ENCODE measurements at places on chromosomes 12 and 14.

DNA sequence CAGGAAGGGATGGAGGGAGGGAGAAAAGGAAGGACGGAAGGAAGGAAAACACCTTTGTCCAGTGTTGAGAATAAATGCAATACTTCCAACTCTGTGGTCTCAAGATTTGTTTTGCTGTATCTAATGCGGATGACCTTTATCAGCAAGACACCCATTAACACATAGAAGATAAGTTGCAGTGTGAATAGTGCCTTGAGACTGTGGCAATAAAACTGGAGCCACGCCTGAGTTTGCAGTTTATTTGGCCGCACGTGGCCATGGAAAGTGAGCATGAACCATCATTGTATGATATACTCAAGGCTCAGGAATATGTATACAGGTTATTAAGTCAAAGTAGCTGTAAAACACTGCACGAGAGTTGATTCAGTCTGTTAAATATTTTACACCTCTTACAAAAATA lies 113.6 kb upstream of the EEA1 start:
- DNase-seq, result no peak

DNA sequence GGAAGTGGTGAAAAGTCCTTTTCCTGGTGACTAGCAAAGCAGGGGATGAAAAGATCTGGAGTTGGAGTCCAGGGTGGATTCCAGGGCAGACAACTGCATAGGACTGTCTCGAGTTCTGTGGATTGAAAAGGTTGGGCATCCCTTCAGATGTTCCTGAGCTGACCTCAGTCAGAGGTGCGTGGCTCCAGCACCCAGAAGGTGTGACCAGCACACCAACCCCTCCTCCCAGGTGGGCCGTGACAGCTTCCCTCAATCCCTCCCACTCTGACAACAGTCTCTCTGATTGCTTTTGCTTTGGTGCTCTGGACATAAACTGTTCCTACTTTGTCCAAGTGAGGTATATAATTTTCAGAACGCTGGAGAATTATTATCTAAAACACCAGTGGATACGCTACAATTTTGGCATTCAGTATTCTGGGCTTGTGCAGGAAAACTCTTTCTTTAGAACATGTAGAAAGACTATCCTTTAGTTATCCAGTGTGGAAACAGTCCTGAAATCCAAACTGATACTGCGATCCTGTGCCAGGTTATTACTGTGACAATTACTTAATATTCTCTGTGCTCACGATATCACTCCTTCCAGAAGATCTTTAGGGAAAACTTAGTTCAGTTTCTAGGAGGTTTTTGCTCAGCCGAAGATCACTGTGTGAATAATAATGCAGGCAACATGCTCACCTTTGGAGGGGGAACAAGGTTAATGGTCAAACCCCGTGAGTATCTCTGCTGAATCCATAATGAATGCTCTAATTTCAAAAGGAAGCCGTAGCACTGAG lies 87.9 kb downstream of the DAD1 start:
- DNase-seq, result no peak

DNA sequence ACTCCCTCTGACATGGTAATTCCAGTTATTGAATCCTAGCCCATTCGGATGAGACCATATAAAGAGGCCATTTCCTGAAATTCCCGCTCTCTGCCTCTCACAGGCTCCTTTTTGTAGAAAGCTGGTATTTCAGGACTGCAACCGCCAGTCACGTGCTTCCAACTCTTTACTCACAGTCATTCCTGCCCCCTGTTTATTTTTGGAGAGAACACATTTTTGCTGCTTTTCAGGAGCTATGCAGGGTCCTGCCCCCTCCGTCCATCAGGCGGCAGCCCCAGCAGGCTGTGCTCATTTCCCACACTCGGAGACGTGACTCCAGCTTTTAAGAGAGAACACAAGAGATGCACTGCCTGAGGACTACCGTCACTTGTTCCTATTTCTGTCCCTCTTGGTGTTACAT lies 26.8 kb downstream of the IFT43 start:
- DNase-seq, result no peak

DNA sequence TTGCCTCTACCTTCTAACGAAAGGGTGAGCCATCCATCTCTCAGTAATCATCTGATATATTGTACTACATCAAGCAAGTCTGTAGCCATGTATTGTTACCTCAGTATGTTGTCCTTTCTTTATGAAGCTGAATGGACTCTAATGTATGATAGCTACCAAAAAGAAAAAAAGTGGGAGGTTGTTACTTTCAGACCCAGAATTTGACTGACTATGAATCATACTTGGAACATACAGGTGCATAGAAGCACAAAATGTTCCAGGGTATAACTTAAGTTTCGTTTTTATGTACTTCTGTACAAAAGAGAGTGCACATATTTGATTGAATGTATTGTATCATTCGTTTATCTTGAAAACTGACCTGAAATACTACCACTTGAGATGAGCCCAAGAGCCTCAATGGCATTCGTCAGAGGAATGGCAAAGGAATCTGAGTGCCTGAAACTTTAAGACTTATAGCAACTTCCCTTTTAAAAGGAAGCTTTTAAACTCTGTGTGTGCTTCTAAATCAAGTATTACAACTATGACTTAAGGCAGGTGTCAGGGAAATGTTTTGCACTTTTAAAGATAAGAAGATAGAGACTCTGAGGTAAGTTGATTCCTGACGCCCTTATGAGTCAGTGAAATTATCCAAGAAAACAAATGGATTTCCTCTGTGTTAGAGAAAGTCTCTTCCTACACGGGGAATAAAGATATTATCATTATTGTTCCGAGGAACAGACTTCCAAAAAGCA lies 951.5 kb downstream of the GALC start:
- no peak for DNase-seq

DNA sequence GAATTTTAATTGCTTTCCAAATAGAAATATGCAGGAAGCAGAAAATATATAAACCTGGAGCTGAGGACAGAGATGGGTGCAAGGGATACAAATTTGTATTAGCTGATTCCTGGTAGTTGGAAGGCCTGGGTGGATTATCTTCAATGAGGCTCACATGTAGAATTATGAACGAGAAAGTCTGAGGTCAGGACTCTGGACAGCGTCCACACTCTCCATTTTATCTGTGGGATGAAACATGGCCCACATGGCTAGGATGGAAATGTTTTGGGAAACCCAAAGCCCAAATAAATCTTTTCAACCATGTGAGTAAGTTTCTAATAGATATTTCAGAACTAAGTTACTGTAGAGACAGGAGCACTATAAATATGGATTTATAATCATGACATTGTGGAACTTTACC lies 256.1 kb downstream of the APAF1 start:
- no peak for DNase-seq

GRCh38 chr14:105315211-105315721 lies 718 bp downstream of the PACS2 start:
- DNase-seq, result peak; percentile 19

DNA sequence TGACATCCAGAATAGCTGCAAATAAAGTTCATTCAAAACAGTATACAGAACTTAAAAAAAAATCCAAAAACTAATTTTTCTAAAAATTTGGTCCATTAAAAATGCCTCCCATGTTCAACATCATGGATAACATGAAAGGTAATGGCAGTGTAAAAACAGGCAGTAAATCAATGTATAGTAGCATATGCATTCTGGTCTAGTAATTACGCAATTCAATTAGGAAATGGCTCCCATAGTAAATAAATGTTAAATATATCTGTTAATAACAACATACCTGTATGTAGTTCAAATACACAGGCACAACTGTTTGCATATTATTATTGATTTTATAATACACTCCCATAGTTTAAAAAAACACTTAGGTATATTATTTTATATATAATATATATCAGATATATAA lies 42.5 kb downstream of the SGPP1 start:
- DNase-seq, result no peak

- DNase-seq, result no peak
Measured at GRCh38 chr12:107144441-107144840, 51.1 kb upstream of the CRY1 start.

DNA sequence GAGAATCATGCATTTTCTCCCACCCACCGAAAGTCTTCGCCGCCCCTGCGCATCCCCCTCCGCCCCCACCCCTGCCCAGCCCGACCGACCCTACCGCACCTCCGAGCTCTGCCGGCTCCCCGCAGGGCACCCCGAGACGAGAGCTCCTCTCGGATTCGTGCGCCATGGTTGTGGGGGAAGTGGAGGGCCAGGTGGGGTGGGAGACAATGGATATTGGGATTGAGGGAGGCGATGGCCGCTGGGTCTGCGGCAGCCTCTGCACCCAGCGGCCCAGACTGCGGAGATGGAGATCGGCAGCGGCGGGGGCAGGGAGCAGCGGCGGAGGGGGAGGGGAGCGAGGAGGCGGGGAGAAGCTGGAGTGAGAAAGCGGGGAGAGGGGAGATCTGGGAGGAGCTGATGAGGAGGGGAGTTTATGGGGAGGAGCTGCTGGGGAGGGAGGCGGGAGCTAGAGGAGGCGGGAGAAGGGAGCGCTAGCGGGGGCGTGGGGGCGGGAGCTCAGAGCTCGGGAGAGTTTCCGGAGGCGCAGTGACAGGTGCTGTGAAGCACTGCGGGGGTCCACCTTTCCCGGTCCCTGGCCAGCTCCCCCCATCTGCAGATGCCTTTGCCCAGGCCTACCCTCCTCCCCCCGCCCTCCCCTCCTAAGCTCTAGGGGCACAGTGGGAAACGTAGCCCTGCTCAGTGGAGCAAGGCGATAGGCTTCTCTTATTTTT lies at the start of gene SALL2:
TSS of gene SALL2 (minus strand) at position 385 of the 710 bp plus-strand sequence. CDS start at position 166, 219 bp downstream.
- DNase-seq, result peak; percentile 62

DNA sequence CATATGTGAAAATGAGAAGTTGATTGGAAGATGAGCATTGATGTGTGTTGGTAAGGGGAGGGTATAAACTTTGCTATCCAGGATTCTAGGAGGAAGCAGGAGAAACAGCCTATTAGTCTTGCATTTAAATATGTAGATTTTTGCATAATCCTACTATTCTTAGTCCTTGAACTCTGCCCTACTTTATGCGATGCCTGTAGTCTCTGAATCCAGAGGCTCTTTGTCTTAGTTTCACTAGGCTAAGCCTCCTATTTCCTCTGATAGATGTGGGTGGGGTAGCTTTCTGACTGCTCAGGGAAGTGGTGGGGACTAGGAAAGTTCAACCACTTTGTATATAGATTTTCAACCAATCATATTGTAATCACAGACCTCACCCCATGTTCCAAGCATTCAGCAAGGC lies 49.5 kb upstream of the KCNC2 start:
- DNase-seq, result no peak

DNA sequence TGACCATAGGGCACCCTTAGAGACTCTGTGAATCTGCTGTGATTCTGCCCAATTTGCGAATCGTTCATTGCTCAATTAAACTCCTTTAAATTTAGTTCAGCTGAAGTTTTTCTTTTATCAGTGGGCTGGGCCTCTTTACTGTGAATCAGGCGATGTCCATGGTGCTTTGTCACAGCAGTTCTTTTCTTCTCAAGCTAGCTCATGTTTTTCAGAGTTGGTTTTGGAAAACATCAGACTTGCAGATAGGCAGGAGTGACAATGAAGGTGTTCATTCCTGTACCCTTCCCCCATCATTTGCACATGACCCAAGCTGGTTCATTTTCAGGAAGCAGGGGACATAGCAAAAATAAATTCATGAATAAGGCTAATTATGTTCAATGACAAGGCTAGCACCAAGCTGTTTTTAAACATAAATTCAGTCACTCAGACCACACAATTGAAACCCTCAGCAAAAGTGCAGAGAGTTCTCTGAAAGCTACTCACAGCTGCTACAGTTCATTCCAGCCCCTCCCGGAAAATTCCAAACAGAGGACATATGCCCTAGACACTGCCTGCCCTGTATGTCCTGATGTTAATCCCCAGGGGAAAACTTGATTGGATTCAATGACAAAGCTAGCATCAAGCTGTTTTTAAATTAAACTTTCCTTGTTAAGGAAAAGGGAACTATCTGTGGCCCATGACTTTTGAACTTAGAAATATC lies 383.3 kb downstream of the C12orf75 start:
- DNase-seq, result no peak

DNA sequence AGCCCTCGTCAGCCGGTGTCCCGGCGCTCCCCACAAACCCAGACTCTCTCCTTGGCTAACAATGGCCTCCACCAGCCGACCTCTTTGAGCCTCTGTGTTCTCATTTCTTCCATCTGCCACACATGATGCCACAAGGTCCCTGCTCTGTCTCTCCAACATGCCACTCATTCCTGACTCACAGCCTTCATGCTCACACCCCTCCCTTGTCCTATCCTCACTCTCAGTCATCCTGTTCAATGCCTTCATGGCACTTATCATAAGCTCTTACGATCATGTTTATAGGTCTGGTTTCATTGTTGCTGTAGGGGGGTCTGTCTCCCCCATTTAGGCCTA lies 9.6 kb upstream of the SERPINA11 start:
- DNase-seq, result no peak

- DNase-seq, result no peak
Measured at GRCh38 chr14:65392296-65392695, 20.2 kb upstream of the FUT8 start.

- no peak for DNase-seq
Measured at GRCh38 chr12:51011955-51012354, 14.2 kb downstream of the SLC11A2 start.
